ENCODE measurements at places on chromosomes 16 and 17.

DNA sequence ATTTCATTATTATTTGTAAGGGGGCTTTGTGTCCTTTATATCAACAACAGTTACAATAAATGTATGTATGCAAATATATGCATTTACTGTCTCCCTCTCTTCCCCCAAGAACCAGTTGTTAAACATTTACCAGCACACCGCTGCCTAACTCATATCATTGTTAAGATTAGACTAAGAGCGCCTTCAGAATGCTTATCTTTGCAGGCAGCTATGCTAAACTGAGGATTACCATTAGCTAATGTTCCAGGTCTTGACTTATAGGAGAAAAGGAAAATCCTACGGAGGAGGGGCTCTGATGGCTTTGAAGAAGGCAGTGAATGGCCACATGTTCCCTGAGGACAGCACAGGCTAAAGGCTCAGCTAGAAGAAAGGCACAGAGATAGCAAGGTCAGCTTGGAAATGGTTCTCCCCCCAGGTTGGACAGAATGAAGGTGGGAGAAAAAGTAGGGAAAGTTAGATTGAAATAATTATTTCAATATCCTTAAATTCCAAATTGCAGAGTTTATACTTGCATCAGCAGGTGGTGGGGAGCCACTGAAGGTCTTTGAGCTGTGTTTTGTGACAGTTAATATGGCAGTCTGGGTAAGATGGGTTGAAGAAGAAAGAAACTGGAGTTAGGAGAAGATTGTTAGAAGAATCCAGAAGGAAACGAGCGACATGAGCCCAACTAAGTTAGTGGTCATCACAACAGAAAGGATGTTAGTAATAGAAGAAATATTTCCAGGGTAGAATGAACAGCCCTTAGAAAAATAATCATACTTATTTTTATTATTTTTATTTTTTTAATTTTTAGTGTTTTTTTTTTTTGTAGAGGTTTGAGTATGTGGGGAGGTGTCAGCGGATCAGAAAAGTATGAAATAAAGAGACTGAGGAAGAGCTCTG lies 87.0 kb upstream of the MAF start:
- no peak for DNase-seq

DNA sequence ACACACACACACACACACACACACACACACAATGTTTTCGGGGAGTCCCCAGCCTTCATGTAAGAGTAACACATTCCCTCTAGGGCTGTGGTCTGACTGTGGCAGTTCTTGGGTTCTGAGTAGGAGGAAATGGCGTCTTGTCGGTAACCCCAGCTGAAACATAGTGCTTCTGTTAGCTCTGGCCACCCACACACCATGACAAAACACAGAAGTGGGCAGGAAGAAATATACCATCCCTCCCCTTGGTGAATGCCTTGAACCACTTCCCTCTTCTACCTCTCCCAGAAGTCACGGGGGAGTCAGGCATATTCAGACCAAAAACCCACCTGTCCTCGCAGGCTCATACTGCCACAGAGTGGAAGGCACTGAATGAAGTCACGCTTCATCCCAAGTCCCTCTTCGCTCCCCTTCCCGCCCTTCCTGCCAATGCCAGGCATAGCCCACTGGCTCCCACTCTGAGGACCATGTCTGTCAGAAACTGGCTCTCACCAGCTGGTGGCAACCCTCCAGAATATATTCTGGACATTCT lies 11.5 kb downstream of the SLC35B1 start:
- no peak for DNase-seq

GRCh38 chr16:30967795-30968194 lies 10.2 kb downstream of the SETD1A start:
- no peak for DNase-seq

DNA sequence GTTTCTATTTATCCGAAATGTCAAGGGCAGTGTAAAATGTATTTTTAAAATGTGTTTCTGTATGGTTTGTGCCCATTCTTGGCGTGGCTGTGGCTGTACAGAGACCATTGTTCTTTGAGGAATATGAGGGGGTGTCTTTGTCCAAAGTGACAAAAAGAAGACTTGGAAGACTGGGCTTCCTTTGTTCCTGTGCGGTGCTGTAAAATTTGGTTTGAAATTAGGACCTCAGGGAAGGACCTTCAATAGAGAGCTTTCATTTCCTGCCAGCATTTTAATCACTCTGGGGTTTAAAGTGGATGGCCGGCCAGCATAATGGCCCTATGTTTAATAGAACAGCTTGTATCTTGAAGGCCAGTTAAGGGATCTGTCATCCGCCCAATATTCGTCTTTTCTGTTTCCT lies 190.1 kb upstream of the TBX2 start:
- DNase-seq: no peak

DNA sequence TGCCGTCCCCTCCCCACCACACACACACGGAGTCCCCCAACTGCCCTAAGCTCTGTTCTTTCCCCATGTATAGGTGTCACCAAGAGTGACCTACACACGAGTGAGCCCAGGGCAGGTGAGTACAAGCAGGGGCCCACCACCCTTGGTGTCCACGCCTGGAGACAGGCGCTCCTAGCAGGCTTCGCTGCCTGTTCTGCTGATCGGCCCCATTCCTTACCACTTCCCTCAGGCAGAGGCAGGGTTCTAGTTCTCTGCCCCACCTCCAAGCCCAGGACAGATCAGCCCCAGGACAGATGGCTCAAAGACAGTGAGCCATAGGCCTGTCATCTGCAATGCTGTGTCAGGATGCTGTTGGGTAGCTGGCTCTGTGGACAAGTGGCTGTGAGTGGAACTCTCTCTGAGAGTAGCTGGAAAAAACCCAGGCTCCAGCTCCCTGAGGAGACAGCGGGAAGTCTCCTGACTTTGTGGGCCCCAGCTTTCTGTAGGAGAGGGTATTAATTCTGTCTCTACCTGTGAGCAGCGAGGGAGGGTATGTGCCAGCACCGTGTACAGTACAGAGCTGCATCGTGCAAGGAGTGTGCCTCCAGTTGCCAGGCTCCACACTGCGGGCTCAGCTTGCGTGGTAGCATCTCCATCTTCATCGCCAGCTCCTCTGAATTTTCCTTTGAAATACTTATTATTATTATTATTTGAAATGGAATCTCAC lies 897 bp downstream of the TP53I13 start:
- DNase-seq: no peak
